ENCODE measurements at places on chromosomes 2 and 18.

- no peak for DNase-seq
Observed at GRCh38 chr2:100992262-100992661, 9.8 kb upstream of the RPL31 start.

- DNase-seq: no peak
Observed at GRCh38 chr2:211033765-211034164, 477.4 kb downstream of the CPS1 start.

DNA sequence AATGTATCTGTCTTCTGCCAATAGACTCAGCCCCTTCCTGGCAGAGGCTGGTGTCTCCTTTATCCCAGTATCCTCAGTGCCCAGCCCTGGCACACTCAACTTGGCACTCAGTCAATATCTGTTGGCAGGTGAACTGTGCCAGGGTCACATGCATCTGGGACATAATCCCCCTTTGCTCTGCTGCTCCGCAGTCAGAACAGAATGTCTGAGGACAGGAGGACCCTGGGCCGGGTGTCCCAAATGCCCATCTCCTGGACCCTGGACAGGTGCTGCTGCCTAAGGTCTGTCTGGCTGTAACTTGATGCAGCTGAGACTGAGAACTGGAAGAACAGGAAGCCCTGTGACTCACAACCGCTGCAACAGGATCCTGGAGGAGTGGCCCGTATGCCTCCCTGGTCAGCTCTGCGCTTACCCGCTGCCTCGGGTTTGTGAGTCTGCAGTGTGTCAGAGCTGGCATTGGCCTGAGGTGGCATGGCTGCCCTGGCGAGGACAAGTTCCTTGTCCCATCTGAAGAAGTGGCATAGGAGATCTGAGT is 11.4 kb downstream of the HK2 start:
- no peak for DNase-seq

- no peak for DNase-seq
Observed at GRCh38 chr18:21448299-21448698, 152.2 kb downstream of the ESCO1 start.

- no peak for DNase-seq
Observed at GRCh38 chr2:22683914-22684313, 701.1 kb upstream of the KLHL29 start.

- DNase-seq: no peak
Observed at GRCh38 chr18:22226801-22227200, 57.4 kb downstream of the GATA6 start.

- DNase-seq: no peak
Observed at GRCh38 chr2:38712871-38713270, 38.3 kb downstream of the SRSF7 start.

DNA sequence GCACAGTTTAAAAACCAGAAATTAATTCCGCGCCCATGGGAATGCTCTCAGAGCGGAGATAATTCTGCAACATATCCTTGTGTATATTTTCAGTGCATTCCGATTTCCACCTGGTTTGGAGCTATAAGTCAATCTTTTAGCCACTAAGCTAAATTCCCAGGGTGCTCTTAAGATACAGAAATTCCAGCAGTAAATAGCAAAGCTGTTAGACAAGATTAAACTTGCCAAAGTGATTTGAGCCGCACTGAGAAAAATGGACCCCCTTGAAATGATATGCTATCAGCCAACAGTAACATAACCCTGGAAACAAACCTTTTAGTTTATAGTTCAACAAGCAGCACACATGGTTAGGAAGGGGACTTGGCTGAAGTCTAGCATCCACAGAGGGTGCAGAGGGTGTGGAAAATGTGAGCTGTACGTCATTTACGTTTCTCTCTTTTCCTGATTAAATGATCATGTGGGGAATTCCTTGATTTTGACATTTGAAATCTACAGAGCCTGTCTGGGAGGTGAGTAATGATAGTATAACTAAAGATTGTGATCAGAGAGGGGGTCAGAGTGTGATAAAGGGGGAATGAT is 99.8 kb upstream of the COPS8 start:
- DNase-seq: no peak

DNA sequence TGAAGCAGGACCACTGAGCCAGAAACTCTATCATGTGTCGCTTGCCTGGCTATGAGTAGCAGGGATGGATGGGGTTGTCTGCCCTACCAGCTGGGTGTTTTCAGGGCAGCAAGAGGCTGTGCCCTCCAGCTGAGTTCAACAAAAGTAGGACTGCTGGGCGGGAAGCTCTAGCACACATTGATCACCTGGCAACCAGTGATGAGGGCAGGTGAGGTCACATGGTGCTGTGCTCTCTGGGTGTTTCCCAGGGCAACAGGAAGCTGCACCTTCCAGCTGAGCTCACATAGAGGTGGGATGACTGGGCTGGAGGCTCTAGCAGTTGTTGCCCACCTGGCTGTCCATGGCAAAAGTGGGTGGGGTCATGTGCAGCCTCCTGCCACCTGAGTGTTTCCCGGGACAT is 487.3 kb upstream of the VWC2L start:
- no peak for DNase-seq

GRCh38 chr2:171852366-171852888 is 41.6 kb downstream of the SLC25A12 start:
- no peak for DNase-seq

DNA sequence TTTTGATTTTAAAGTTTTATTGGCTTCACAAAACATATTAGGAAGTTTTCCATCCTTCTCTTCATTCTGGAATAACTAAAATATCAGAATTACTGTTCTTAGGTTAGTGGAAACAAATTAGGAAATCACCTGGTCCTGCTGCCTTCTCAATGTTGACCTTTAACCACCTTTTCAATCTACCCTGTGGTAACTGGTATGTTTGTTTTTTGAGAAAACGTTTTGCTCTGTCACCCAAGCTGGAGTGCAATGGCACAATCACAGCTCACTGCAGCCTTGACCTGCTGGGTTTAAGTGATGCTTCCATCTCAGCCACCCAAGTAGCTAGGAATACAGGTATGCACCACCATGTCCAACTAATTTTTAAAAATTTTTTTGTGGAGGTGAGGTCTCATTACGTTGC is 28.4 kb downstream of the ACYP2 start:
- DNase-seq: no peak

- peak; percentile 77 for DNase-seq
Observed at GRCh38 chr2:202238234-202239197, at the start of gene SUMO1. Gene SUMO1 (minus strand): TSS chr2:202238597. CDS start chr2:202238451, 146 bp downstream.

GRCh38 chr2:64426183-64426952 is 27.6 kb upstream of the LGALSL start:
- DNase-seq: no peak

- no peak for DNase-seq
Observed at GRCh38 chr2:63819765-63820717, 21.7 kb upstream of the UGP2 start.

- no peak for DNase-seq
Observed at GRCh38 chr18:7256618-7257425, 25.9 kb downstream of the LRRC30 start.

DNA sequence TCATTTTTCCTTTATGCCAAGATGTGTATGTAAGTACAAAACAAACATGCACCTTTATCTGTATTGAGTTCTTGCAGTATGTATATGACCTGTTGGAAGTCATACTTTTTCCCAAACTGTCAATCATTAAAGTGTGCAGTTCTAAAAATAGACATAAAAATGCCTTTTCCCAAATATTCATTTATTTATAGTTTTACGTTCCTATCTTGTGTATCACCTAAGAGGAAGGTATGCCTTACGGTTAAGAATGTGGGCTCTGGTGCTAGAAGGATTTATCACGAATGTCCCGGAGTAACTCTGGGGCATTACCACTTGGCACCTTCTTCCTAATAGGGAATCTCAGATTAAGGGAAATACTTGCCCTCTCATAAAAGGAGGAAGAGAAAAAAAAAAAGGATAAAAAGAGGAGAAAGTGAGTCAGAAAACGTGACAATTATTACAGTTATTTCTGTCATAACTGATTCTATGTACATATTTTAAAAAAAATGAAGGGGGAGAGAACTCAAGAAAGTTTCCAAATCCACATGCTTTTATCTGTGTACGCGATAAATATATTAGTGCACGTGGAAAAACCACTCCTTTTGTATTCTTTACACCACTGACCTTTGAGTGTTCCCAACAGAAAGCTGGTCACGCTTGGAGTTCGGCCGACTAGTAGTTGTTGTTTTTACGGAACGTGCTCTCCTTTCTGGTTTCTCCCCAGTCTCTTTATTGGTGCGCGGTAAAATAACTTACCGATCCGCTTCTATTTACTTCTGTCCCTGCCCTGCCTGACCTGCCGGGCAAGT is 721 bp downstream of the MCEE start:
- DNase-seq: no peak

DNA sequence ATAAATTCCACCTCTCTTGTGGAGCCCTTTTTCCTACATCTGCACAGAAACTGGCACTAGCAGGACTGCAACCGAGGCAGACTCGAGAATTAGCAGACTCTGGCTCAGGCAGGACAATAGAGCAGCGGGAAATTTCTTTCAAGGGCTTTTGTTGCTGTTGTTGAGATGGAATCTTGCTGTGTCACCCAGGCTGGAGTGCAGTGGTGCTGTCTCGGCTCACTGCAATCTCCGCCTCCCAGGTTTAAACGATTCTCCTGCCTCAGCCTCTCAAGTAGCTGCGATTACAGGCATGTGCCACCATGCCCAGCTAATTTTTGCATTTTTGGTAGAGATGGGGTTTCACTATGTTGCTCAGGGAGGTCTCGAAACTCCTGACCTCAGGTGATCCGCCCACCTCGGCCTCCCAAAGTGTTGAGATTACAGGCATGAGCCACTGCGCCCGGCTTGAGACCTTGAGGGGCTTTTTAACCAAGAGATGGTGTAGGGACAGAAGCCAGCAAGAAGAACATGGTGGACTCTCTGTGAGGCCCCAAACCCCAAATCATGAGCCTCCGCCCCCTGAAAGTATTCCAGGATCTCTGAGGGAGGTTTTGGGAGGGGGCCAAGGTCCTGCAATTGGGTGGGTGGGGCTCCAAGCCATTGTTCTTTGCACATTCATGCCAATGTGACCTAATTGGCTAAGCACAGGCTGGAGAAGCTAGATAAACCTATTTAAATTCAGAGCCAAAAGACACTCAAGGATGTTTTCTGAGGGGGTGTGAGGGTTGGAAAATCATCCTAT is 68.4 kb upstream of the MSH2 start:
- DNase-seq: no peak

All from KG1 (cell line).